ENCODE measurements at places on chromosomes 4 and X. TPM values are rescaled to one million over a fixed set of nuclear protein-coding genes. Genes with fewer than 3 reads are reported as not detected.

HDAC8 gene
- polyA plus RNA-seq, result 17.7 TPM

- no peak overlapping the region for H3K4me3 ChIP-seq
- no peaks in the 10 kb centered on the region for H3K36me3 ChIP-seq
- no peaks in the 10 kb centered on the region for H3K27me3 ChIP-seq
- DNase-seq, result no peak
These were observed 36.6 kb upstream of the HGFAC start for GRCh38 chr4:3405176-3405575.

DNA sequence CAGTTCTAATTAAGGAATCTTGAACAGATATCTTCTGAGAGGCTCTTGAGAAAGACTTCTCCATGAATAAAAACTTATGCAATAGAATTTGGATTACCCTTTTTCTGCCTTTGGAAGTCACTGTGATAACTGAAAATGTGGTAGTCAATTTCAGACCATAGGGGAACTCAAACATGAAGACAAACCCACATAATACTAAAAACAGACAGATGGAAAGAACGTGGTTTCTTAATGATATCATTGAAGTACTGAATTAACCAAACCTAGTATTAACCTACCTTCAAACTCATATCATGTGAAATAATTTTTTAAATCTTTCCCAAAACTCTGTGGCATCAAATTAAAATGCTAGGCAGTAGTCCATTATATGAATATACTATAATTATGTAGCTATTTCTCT lies 153.5 kb downstream of the CAMK2D start:
- no peak overlapping the region for H3K27ac ChIP-seq
- no peak for DNase-seq
- H3K27me3 ChIP-seq, result no peaks in the 10 kb centered on the region
- no peaks in the 10 kb centered on the region for H3K36me3 ChIP-seq
- peaks cover 14% of the 10 kb centered on the region for H3K4me1 ChIP-seq

DNA sequence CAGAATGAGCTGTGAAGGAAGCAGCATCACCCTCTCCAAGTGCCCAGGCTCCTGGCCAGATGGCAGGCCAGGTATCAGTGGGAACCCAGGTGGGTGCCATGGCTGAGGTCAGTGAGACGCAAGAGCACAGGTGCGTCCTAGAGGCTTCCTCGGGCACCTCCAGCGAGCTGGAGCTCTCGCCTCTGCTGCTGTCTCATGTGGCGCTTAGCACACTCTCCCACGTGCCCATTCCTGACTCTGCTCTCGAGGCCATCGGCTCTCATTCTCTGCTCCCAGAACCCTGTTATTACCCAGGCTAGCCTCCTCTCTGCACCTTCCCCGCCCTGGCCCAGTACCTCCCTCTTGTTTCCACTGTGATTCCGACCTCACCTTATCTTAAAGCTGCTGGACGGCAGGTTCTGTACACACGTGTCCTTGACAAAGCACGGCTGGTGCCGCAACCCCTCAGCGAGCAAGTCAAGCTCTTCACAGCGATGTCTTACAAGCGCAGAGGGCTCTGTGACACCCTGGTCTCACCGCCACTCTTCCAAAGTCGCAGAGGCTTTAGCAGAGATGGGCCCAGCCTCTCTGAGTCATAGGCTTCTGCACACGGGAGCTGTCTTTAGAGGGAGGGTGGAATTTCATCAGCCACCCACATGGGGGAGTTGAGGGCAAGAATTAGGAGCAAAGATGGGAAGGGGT lies 15.4 kb upstream of the MSANTD1 start:
- H3K27ac ChIP-seq, result no peak overlapping the region
- H3K36me3 ChIP-seq, result peaks cover 6% of the 10 kb centered on the region
- no peak overlapping the region for H3K4me3 ChIP-seq
- DNase-seq, result no peak
- H3K4me1 ChIP-seq, result no peaks in the 10 kb centered on the region

GRCh38 chr4:83561381-83561780 lies 25.5 kb downstream of the GPAT3 start:
- peaks cover 13% of the 10 kb centered on the region for H3K4me1 ChIP-seq
- no peak overlapping the region for H3K27ac ChIP-seq
- DNase-seq, result no peak
